ENCODE measurements at places on chromosomes 4 and X. TPM values are rescaled to one million over a fixed set of nuclear protein-coding genes. Genes with fewer than 3 reads are reported as not detected.

GRCh38 chr4:135192751-135193535 is 991.4 kb upstream of the PABPC4L start:
- DNase-seq, result no peak

GRCh38 chr4:98568941-98569663 is 89.3 kb downstream of the TSPAN5 start:
- DNase-seq, result no peak

Gene TMEM47
- total RNA-seq, result 35.9 TPM

- DNase-seq, result no peak
Observed at GRCh38 chrX:345020-345925, 26.7 kb upstream of the GTPBP6 start.

DNA sequence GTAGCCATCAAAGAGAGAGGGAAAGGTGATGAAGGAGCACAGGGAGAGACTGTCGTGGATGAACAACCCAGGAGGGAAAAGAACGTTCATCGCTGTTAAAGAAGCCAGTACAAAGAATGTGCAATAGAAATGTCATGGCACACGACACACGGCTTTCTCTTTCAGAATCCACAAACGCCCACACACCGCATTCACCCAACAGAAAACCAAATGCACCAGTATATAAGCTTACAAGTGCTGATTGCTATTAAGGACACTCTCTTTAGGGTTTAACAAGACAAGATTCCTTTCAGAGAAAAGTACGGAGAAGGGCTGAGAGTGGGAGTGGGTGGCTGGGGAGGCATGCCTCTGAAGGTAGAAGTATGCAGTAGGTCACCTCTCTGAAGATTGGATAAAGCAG is 80.2 kb downstream of the C4orf51 start:
- no peak for DNase-seq

GRCh38 chrX:115344885-115345614 is 55.5 kb downstream of the LUZP4 start:
- peak; percentile 94 for DNase-seq

Gene PLCXD1
- total RNA-seq, result 60.9 TPM

- DNase-seq, result no peak
Observed at GRCh38 chrX:67652543-67652942, 108.7 kb downstream of the AR start.

Data from A673 (cell line).